T-helper 2 cell (primary cell): ENCODE measurements at places on chromosomes 1 and 21.

DNA sequence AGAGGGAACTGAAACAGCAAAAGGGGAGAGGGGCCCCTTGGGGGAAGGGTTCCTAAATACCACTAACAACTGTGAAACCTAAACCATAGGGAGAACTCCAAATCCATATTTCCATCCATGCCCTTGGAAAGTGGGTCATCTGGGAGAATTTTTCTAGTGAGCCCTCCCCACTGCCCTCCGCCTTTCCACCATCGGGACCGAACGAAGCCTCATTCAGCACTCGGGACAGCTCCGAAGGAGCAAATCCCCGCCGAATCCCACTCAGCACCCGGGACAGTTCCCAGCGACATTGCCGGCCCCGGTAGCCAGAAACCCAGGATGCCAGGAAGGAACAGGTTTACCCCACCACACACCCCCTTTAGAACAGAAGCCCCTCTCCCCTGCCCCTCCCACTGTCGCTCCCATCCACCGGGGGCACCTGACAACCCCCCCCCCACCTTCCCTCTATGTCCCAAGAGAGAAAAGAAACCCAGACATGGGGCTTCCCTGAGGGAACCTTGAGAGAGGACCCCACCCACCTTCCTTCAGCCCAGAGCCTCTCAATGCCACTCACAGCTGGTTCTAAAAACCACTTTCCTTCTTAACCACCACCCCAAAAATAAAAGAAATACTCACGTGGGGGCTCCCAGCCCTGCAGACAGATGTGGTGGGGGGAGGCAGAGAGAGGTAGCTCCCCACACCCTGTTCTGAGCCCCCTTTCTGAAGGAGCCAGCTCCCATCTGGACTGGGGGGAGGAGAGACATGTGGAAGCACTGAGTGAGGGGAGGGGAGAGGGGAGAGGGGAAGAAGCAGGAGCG is 4.5 kb downstream of the DLGAP3 start:
- DNase-seq, result no peak

GRCh38 chr1:119646521-119647227 is 1.4 kb downstream of the ZNF697 start:
- no peak for DNase-seq

DNA sequence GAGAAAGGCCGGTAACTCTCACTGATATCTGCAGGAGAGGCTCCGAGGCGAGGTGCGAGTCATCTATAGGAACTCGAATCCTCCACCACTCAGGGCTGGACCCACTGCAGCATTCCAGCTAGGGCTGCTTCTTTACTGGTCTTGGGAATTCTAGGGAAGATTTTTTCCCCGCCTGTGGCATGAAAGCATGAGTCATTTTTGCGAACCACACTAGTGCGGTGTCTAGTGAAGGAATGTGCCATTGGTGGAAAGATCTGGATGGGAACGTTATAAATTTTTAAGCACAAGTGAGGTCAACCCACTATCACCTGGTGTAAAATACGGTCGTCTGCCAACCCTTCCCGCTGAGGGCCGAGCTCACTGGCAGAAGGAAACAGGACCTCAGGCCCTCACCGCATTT is 49.7 kb downstream of the SYF2 start:
- DNase-seq, result no peak

DNA sequence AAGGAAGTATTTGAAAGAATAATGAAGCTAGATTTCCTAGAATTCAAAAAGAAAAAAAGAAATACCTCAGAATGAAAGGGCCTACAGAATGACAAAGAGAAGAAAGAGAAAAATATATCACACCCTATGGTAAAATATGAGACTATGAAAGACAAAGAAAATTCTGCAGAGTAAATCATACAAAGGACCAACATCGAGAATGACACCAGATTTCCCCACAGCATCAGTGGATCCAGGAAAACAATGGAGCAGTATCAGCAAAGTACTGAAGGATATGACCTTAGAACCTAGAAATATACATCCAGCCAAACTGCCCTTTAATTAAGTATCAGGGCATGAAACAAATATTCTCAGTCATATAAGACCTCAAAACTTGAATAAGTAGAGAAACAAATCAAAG is 21.2 kb upstream of the IFNAR2 start:
- DNase-seq, result no peak

- DNase-seq, result no peak
Observed at GRCh38 chr1:105724286-105724685, 1332.2 kb upstream of the PRMT6 start.

- no peak for DNase-seq
Observed at GRCh38 chr1:167109125-167109524, 15.2 kb downstream of the STYXL2 start.

DNA sequence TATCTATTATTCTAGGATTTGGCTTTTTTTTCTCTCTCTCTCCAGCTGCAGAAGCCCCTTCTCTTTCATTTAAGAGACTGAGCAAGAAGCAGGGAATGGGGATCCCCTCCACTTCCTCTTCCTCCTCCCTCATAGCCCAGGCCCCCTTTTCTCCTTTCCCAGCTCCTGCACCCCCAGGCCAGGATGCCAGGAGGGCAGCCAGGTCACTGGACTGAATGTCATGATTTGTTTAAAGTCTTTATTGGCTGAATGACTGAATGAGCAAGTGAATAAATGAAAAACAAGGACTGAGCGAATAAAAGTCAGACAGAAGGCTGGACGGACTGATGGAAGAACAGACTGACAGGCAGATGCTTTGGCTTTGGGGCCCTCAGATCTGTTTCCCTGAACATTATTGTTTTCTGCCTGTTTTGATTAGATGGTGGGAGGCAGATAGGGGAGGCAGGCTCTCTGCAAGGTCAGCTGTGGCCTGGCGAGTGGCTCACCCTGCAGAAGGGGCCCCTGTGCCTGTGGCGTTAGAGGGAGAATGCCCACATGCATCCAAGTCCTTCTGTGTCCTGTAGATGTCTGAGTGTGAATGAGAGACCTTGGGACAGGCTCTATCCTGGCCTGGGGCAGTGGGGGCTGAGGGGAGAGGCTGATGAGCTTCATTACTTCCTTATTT is 20.3 kb upstream of the ADGRB2 start:
- no peak for DNase-seq

GRCh38 chr1:17168091-17168876 is 36.6 kb upstream of the PADI1 start:
- no peak for DNase-seq

DNA sequence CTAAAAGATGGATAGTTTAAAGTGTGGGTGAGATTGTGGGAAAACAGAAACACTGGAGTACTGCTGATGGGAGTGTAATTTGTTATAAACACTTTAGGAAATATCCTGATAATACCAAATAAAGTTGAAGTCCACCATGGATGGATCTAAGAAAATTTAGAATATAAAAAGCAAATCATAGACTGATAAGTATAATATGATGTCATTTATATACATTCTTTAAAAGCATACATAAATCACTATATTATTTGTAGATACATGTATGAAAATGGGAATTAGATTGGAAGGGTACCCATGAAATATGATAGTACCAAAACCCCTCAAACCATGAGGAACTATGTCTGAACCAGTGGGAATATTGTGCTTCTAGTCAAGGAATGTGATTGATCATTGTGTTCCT is 7.9 kb downstream of the ZMPSTE24 start:
- no peak for DNase-seq

- no peak for DNase-seq
Observed at GRCh38 chr21:29271927-29272333, 26.8 kb upstream of the BACH1 start.

GRCh38 chr21:42473498-42474042 is 22.5 kb downstream of the RSPH1 start:
- no peak for DNase-seq

- no peak for DNase-seq
Observed at GRCh38 chr1:159841749-159842148, 15.1 kb downstream of the SLAMF8 start.

GRCh38 chr1:44485934-44486460 is 80.9 kb downstream of the RNF220 start:
- DNase-seq, result no peak
